ENCODE measurements at places on chromosomes 3 and 15. TPM values are rescaled to one million over a fixed set of nuclear protein-coding genes. Genes with fewer than 3 reads are reported as not detected.

Gene TMC3
- polyA plus RNA-seq: 0.04 TPM

Gene ROBO1
- polyA plus RNA-seq: 44.4 TPM

Gene TRIM42
- not detected for polyA plus RNA-seq

Gene PPP2R3A
- polyA plus RNA-seq: 61.4 TPM

Gene WDR53
- 8.7 TPM for polyA plus RNA-seq

Gene SCN11A
- 1.5 TPM for polyA plus RNA-seq

Gene GNAT1
- not detected for polyA plus RNA-seq

Gene UACA
- 116 TPM for polyA plus RNA-seq

Gene ARGFX
- polyA plus RNA-seq: not detected

Gene MYEF2
- polyA plus RNA-seq: 10.4 TPM

GRCh38 chr15:50315814-50316630 is 39.0 kb downstream of the GABPB1 start:
- DNase-seq: peak; percentile 46

GRCh38 chr15:72168131-72168807 is 29.3 kb downstream of the GRAMD2A start:
- peak; percentile 50 for DNase-seq

DNA sequence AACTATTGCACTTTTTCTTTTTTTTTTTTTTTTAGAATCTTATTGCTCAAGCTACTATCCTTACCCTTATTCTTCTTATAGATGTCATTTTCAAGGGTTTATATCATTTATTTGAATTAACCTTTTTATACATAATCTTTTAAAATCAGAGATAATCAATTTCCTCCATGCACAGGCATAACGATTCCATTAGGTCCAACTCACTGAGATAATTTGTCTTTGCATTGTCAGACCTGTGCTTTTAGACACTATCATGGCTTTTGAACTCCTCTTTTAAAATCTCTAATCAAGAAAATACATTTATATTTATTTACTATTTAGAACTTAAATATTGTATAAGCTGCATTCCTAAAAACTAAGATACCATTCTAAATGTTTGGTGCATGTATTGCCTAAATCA is 1454.9 kb downstream of the ZPLD1 start:
- DNase-seq: no peak

- peak; percentile 68 for DNase-seq
Measured at GRCh38 chr3:14791343-14791945, 27.3 kb upstream of the FGD5 start.

DNA sequence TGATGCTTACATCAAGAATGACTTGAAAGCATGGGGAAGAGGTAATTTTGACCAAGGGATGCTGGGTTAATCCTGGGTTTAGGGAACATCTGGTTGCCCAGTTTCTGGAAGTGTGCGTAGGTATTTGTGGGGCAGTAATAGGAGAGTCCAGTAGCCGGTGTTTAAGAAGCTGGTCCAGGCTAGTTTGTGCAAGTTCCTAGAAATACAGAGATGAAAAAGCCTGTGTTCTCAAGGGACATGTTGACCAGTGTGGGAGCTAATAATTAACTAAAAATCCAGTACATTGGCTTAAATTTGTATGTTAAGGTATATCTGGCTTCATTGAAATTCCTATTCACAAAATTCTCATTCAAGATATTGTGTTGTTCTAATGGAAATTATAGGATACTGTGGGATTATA is 51.2 kb downstream of the UBE2E2 start:
- no peak for DNase-seq

DNA sequence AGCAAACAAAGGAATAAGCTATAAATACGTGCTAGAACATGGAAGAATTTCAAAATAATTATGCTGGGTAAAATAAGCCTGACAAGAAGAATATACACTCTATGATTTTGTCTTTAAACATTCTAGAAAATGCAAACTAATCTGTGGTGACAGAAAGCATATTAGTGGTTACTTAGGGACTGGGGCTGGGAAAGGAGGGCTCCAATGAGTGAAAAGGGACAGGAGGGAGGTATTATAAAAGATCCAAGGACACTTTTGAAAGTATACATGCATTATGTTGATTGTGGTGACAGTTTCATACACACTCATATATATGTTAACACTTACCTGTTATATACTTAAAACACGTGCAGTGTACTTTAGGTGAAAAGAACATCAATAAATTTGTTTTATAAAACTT is 23.0 kb downstream of the MYH15 start:
- DNase-seq: no peak

DNA sequence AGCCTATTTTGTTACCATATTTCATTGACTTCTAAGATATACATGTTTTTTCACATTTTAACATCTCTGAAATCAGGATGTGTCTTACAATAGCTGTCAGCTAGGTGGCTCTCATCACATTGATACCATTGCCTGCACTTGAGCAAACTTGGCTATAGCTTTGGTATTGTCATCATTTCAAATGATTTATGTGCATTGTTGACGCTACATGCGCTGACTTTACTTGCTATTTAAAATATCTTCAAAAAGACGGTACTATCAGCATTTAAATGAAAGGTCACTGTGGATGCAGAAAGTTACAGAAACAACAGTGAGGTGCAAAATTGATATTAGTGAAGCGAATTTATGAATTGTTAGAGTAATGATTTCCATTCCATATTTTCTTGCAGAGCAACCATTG is 54.0 kb upstream of the ABHD2 start:
- peak; percentile 35 for DNase-seq

- DNase-seq: no peak
Measured at GRCh38 chr3:187518207-187518606, 150.0 kb downstream of the RTP4 start.

DNA sequence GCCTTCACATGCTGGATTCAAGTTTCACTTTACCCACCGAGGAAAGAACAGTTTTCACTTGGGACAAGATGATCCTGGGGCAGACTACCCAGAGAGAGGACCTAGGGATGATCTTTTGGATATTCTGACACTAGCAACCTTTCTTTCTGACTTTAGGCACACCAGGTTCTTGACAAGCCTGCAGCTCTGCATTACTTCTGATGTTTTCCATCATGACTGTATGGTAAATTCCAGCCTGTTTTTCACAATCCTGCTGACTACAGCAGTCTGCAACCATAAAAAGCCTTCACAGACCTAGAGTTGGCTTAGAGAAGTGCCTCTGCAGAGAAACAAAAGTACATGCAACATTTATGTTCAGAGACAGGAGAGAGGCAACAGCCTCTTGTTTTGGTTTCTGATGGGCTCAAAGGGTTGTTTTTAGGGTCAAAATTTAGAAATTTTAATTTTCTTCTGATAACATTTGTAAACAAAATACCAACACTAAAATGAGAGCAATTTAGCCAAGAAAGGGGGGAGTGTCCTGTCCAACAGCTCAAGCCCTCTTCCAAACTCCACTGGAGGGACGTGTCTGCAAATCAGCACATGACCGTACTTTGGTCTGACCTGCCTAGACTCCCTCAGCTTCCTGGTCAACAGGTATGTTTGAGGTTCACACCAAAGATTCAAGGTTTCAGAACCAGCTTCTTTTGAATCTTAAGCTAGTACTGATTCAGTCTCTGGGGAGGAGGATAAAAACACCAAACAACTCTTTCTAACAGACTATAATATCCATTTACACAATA is 799 bp downstream of the ABI3BP start:
- peak; percentile 91 for DNase-seq
